ENCODE measurements at places on chromosomes 7 and 10.

GRCh38 chr10:58189269-58189668, 78.4 kb downstream of the IPMK start:
- peak; percentile 40 for DNase-seq

DNA sequence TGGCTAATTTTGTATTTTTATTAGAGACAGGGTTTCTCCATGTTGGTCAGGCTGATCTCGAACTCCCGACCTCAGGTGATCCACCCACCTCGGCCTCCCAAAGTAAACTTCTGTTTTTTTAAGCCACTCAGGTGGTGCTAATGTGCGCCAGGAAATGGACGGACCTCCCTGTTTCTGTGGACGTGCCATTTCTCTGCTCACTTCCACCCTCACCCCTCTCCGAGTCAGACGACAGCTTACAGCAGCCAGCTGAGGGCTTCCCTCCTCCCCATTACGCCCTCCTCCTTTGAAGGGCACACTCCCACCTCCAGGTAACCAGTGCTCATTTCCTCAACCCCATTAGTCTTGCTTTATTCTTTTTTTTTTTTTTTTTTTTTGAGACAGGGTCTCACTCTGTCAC, 41.7 kb upstream of the EZH2 start:
- DNase-seq: no peak

GRCh38 chr7:137146012-137146455, 197.5 kb downstream of the PTN start:
- DNase-seq: no peak

- DNase-seq: no peak
These were observed 142.9 kb downstream of the PAXIP1 start for GRCh38 chr7:154859747-154860620.

- DNase-seq: no peak
These were observed 36.6 kb downstream of the CD36 start for GRCh38 chr7:80675090-80675489.

DNA sequence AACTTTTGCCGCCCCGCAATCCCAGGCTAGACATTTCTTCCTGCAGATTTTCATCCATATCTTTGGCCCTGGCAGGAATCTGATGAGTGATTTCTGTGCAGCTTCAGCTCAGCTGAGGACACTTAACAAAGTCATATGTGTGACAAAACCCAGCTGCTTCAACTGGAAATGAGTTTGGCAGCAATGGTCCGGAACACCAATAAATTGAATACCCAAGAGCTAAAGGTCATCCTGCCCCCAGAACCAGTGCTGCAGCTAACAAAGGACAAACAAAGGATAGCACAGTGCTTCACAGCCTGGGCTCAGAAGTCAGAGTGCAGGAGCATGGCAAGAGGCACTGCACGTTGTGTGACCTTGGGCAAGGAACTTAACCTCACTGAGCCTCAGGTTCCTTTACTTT, 40.0 kb upstream of the TRIL start:
- DNase-seq: peak; percentile 40

DNA sequence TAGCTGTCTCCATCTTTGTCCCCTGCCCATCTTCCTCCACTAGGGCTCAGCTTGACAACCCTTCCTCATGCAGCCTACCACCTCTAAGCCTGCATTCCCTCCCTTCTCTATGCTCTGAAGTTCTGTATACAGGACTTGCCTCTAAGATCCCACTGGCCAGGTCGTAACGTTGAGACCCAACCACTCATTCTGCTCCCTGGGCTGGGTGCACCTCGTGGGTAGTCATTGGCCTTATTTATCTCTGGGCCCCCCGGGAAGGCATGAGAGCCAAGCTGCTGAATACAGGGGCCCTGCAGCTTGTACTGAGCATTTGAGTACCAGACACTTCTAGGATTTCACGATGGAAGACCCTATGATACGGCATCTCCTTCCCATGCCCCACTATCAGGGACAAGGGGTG, 31.2 kb downstream of the MYL10 start:
- DNase-seq: no peak

DNA sequence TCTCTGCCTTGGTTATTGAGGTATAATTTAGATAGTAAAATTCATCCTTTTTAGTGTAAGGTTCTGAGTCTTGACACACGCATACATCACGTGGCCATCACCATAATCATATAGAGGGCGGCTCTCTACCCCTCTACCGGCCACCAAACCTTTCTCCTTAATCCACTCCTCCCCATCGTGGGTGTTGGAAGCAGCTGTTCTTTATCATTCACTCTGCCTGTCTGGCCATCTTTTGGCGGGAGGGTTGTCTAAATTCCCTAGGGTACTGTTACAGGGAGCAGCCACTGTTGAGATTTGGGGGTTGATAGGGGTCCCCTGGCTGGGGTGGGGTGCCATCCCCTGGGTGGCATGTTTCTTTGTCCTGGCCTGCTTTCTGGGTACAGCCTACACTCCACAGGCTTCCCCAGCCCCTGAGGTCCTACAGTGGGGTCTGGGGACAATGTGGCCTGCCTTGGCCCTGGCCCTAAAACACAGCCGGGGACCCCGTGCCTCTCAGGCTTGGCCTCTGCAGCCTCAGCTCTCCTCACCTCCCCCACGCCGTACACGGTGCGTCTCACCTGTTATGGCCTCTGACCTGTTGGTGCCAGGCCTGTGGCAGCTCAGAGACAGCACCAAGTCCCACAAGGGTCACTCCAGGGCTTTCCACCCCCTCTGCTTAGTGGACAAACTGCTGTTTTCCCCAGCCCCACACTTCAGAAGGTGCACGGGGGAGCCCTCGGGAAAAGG, 17.5 kb downstream of the AMZ1 start:
- no peak for DNase-seq

- DNase-seq: no peak
These were observed 109.0 kb downstream of the PHF14 start for GRCh38 chr7:11082552-11083213.

GRCh38 chr10:655184-655583, 34.3 kb downstream of the DIP2C start:
- DNase-seq: no peak

GRCh38 chr10:101619983-101620382, 31.9 kb downstream of the DPCD start:
- no peak for DNase-seq

- no peak for DNase-seq
These were observed 5.1 kb upstream of the OAT start for GRCh38 chr10:124423813-124424212.

DNA sequence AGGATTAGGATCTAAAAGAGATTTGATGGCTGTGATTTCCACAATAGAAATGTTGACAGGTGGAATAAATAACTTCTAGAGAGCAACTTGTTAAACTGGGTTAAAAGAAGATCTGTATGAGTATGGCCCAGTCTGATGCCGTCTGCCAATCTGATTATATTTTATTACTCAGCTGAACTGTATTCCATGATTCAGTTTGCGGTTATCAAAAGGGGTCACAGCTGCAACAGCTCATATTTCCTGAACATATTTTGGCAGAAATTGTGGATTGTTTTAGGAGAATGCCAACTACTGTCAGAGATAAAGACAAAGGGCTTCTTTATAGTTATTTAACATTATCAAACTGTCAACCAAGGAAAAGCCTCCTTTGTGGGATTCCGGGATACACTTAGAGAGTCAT, 244.8 kb upstream of the MINDY3 start:
- no peak for DNase-seq

- DNase-seq: peak; percentile 22
These were observed 33.4 kb upstream of the PLPP4 start for GRCh38 chr10:120423431-120424197.

DNA sequence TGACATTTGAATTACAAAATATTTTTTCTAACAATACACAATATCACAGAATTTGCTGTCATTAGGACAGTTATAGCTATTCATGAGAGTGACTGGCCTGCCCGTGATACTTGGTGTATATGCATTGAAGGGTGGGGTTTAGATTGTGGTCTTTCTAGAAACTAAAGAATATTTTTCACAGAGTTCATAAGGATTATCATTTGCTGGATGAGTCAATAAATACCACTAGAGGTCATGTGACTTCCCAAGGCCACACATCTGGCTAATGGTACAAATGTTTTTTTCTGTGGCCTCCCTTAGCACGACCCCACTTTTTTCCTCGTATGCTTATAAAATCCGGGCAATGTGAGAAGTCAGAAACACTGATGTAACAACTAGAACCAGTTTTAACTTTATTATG, 5.2 kb downstream of the OPTN start:
- no peak for DNase-seq

GRCh38 chr7:32915041-32915536, 23.5 kb upstream of the KBTBD2 start:
- DNase-seq: no peak

GRCh38 chr7:111274857-111275256, 183.9 kb downstream of the LRRN3 start:
- DNase-seq: no peak

- DNase-seq: no peak
These were observed 104.8 kb downstream of the PLXNA4 start for GRCh38 chr7:132471515-132471914.

- DNase-seq: no peak
These were observed at the start of gene CARD11 for GRCh38 chr7:3043544-3044371. CARD11 (minus strand) TSS chr7:3043867; CDS start chr7:2958506, 85,361 bp downstream.

DNA sequence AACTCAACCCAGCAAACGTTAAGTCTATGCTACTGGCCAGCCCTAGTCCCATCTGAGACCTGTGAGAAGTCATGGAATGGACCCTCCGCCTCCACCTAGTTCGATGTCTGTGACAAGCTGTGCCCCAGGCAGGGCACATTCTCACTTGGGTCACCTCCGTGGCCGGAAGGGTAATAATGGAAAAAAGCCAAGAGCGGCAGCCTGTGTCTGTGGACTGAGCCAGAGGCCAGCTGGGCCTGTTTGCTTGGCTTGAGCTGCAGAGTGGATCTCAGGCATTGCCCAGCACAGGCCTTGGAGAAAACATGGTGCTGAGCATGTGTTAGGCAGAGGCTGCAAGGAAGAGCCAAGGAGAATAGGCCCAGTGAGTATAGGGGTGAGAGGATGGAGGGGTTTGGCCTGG, 97.8 kb downstream of the GALNT17 start:
- DNase-seq: no peak

DNA sequence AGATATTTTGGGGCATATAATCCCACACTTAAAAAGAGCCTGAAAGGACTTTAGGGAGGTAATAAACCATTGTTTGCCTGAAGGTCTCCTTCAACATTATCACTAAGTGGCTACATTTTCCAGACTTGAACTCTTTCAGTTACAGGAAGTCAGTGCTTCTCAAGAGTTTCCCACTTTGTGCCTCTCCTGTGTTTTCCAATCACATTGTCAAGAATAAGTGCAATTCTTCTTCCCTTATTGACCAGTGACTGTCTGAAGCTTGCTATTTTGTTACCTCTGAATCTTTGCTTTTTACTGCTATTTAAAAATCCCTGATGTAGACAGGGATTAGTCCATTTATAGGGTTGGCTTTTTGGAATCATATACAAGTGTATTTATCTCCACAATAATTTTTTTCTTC, 346.7 kb upstream of the ANKRD30A start:
- DNase-seq: peak; percentile 75

GRCh38 chr10:82294874-82295378, 419.9 kb downstream of the NRG3 start:
- no peak for DNase-seq

- no peak for DNase-seq
These were observed 12.8 kb downstream of the ZMIZ2 start for GRCh38 chr7:44761207-44762161.

DNA sequence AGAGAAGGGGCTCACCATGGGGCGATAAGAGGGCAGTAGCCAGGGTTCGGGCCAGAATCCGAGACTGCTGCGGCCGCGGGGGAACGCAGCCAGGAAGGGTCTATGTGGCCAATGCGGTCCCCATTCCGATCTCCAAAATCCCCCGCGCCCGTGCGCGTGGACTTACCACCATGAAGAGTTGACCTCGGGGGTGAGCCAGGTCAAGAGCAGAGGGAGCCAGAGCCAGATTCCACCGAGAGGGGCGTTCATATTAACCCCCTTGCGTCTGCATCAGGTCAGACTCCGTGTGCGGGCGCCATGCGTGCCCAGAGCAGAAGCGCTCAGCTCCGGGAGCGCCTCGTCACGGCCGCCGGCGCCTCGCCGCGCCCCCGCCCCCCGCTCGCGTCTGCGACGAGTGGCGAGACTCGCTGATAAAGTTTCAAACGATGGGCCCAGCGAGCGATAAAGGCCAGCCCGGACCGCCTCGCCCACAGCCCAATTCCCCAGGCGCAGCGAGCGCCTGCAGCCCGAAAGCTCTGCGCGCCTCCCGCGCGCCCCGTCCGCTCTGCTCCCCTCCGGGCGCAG, at the start of gene WNT2:
WNT2 (minus strand) TSS at position 318 of the 564 bp plus-strand sequence; CDS start at position 249, 69 bp downstream.
- peak; percentile 14 for DNase-seq

DNA sequence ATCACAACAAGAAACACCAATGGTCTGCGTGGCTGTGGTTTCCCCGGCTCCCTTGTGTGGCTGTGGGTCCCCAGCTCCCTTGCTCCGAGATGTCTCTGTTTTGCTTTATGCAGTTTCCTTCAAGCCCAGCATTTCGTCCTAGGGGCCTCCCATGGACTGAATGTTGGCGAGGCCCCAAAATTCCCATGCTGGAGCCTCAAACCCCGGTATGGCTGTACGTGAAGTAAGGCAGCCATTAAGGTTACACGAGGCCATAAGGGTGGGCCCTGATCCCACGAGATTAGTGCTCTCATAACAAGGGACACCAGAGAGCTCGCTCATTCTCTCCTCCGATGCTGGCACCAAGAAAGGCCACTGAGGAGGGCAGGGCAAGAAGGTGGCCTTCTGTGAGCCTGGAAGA, 44.6 kb downstream of the INSIG1 start:
- DNase-seq: no peak

- no peak for DNase-seq
These were observed 19.7 kb upstream of the NRF1 start for GRCh38 chr7:129591868-129592267.

- no peak for DNase-seq
These were observed 130.0 kb downstream of the THSD7A start for GRCh38 chr7:11701829-11702560.

- peak; percentile 59 for DNase-seq
These were observed 21.6 kb upstream of the GIMAP8 start for GRCh38 chr7:150428671-150429451.

DNA sequence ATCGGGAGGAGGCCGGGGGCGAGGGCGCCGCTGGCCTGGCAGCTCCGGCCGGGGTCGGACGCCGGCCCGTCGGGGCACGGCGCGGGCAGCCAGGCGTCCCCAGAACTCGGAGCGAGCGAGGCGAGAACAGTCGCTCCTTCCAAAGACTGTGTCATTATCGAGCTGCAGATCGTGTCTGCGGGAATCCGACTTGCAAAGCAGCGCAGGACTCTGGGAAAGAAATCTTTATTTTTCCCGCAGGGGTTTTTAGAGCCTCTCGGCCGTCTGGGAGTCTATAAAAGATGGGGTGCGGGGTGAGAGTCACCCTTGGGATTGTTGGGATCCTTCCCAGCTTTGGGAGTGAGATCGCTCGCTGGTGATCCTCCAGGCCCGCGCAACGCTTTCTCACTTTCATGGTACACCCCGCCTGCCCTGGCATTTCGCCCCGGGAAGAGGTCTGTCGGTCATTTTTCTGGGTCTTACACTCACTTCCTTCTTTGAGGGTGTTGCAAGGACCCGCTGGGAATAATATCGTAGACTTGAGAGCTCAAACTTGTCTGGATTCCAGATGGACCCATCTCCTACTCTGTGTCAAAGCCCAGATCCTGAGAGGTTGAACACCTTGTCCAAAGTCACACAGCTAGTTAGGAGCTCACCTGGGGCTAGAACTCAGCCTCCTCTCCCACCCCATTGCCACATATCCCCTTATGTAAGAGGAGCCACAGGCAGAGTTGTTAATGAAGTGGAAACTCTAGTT, 1.0 kb downstream of the UBTD1 start:
- peak; percentile 72 for DNase-seq

GRCh38 chr10:79268161-79268601, 79.1 kb upstream of the PPIF start:
- no peak for DNase-seq

- DNase-seq: no peak
These were observed 281 bp upstream of the EXOC6 start for GRCh38 chr10:92848037-92848440.

Measured in muscle of leg (tissue), 16 donors.